Cortex of kidney (tissue), 1 donor: ENCODE measurements at places on chromosomes 5 and 9.

DNA sequence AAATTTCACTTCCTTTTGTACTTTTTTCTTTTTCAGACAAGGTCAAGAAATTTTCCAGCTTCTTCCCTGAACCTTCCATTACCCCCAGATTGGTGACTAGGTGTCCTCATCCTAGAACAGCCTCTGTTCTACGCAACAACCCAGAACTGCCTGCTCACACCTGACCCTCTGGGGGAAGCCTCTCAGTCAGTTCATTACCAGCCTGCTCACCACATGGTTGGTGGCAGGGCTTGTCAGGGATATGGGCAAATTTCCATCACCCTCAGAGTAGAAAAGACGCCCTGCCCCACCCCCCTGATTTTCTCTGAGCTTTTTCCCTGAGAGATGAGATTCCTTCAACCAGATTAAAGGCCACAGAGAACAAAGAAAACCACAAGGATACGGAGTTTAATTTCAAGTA is 5.3 kb upstream of the CFAP95 start:
- DNase-seq, result no peak

DNA sequence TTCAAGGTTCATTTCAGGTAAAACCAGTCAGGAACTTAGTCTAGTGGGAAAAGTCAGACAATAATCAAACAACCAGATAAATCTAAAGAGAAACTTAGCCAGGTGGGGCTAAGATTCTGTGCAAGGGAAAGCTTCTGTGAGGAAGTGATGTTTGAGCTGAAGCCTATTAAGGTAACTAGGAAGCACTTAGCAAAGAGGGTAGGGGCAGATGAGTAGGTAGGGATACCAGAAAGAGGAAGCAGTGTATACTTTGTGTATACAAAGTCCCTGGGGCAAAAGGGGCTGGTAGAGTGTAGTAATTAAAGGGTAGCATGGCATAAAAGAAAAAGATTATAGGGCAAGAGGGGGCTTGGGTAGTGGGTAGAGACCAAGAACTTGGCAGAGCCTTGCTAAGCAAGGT is 3.6 kb upstream of the SPATA24 start:
- no peak for DNase-seq

DNA sequence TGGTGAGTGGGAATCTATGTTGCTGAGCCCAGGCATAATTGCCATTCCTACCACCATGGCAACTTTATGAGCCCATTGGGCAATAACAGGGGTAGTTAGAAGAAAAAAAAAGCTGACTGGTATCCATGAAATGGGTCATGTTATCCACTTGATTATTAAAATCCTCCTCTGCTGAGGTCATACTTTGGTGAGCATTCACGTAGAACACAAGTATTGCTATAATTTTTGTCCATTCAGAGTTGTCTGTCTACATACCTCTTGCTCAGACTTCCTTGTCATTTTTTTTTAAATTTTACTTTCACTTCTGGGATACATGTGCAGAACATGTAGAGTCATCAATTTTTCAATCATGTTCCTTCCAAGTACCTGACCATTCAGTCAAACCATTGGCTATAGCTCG is 780.8 kb upstream of the ARRDC3 start:
- no peak for DNase-seq

GRCh38 chr5:163612358-163613149 is 107.1 kb downstream of the MAT2B start:
- DNase-seq, result no peak

DNA sequence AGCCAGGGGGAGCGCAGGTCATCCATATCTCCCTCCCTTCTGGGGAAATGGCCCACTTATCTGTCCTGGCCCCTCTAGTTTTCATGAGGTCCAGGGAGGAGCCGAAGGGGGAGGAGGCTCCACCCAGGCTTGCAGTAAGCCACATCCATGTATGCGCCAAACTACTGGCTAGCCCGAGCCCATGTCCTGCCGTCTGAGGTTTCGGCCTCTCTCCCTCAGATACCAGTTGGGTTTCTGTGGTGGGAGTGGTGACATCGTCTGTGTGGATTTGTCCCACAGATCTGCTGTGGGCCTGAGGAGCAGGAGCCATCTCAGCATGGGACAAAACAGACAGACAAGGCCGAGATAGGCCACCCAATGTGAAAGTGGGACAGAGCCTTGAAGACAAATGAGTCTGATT is 78.3 kb upstream of the ORM1 start:
- DNase-seq, result no peak

- DNase-seq, result no peak
These were observed 53.4 kb downstream of the INIP start for GRCh38 chr9:112664531-112664930.

GRCh38 chr5:104540448-104540847 is 977.9 kb upstream of the NUDT12 start:
- no peak for DNase-seq

GRCh38 chr9:100014846-100015245 is 84.0 kb downstream of the ERP44 start:
- no peak for DNase-seq

DNA sequence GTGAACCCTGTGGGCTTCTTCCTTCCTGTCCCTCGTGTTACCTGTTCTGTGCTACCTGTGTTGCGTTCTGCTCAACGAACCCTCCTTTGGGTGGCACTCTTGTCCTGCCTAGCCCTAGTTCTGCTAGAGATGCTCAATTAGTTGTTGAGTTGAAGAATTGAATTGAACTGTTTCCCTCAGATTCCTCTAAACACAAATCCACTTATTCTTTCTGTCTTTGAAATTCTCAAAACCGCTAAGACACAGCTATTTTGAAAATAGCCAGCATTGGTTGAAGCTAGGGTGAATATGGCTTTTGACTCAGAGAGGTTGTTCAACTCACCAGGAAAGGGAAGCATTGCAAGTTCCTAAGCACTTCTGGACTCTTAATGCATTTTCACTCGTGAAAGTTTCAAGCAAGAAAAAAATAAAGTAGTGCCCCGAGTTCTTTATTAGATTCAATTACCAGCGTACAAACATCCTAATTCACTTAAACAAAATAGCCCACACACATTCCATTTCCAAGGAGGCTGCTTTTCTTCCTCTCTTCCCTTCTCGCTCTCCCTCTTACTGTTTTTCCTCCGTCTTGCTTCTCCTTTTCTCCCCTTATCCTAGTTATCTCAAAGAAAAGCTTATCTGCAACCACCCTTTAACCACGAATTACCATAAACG is 642 bp upstream of the ITGA1 start:
- DNase-seq, result no peak

DNA sequence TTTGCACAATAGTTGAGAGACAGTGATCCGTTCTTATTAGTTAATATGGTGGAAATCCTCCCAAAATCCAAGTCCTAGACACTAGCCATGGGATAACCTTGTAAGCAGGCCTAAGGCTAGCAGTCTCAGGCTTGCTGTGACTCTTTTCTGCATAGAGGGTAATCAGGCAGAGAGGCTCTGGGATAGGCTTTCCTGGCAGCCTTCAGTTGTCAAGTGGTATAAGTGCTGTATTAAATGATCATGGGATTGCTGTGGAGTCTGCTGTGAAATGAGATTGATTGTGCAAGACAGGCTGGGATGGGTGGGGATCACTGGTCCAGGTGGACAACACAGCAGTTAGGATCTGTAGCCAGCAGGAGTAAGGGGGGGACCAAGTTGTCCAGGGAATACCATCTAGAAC is 416.4 kb downstream of the TLE4 start:
- no peak for DNase-seq

- DNase-seq, result no peak
These were observed 174.0 kb downstream of the IRX2 start for GRCh38 chr5:2577312-2578036.

GRCh38 chr9:107373809-107374208 is 90.7 kb downstream of the RAD23B start:
- no peak for DNase-seq

- DNase-seq, result no peak
These were observed 141.8 kb downstream of the FAM174A start for GRCh38 chr5:100676817-100677631.

- no peak for DNase-seq
These were observed 7.3 kb upstream of the CTSV start for GRCh38 chr9:97046228-97046627.

DNA sequence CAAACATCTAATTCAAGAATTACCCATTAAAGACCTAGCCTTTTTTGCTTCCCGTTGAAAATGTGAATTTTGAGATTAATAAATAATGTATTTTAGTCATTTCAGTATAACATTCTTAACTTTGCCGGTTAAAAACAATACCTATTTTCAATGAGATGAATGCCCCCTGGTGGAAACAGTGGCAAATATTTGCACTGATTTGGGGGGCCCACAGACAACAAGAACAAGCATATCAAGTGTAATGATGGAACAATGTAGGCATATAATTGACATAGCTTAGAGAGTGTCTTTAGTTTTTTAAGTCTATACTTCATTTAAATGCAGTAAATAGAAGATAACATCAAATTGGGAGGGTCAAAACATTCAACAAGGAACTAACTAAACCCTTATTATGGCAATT is 111.9 kb downstream of the NTRK2 start:
- no peak for DNase-seq

- no peak for DNase-seq
These were observed 115.5 kb downstream of the SH3GL2 start for GRCh38 chr9:17694336-17694735.

GRCh38 chr5:53476531-53477480 is 3.6 kb upstream of the FST start:
- DNase-seq, result no peak

- DNase-seq, result no peak
These were observed 20.3 kb downstream of the QSOX2 start for GRCh38 chr9:136225366-136225747.

DNA sequence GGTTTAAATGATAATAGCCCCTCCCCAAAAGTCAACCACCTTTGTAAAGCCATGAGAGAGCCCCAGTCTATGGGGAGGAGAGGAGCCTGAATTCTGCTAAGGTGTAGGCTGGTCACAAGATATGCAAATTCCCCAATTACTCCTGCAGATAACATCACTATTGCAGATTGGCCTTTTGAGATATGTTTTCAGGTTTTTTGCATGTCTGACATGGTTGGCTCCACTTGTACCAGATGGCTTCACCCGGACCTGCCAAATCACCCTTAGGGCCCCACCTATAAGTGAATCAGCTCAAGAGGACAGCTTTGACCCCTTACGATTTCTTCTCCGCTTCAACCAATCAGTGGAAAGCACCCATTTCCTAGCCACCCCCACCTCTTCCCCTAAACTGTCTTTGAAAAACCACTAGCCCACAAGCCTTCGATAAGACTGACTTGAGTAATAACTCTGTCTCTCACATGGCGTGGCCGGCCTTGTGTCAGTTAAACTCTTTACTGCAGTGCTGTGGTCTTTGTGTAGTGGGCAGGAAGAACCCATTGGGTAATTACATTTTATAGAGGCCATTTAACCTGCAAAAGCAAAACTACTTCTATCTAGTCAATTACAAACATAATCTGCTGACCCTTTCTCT is 69.7 kb downstream of the PRLR start:
- DNase-seq, result no peak

- DNase-seq, result no peak
These were observed 129.3 kb upstream of the IER5L start for GRCh38 chr9:129307227-129307970.

- no peak for DNase-seq
These were observed 236.3 kb downstream of the NSG2 start for GRCh38 chr5:174281855-174282254.

GRCh38 chr9:87581513-87581912 is 83.8 kb downstream of the DAPK1 start:
- DNase-seq, result no peak

DNA sequence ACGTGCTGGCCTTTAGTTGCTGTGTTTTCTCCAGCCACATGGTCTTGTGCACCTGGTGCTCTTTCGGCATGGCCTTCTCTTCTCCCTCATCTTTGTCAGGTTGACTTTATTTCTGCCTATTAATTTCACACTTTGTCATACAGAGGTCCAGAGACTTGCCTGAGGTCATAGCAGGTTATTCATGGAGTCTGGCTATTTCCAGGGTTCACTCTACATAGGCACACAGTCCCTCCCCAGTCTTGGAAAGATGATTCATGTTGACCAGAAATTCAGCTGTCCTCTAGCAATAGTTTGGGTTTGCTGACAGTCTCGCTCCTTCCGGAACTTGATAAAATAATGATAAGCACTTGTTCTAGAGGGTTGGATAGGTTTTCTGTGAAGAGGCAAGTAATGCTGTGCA is 81.6 kb downstream of the ARHGAP26 start:
- DNase-seq, result no peak

DNA sequence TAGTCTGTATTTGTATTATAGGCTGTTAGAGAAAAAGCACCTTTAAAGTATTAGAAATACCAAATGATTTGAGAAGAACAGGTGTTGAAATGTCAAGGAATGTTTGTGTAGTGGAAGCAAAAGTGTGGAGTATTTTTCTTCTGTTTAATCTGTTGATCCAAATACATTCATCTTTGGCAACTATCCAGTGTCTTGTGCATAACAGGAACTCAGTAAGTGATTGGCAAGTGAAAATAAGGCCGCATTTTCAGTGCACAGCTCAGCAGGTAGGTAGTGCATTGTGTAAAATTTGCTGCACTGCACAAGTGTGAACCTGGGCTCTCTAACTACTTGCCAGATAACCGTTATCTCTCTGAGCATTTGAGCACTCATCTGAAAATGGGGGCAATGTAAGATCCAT is 61.8 kb downstream of the CHSY3 start:
- DNase-seq, result no peak

GRCh38 chr5:142544071-142544753 is 141.7 kb downstream of the FGF1 start:
- no peak for DNase-seq

- no peak for DNase-seq
These were observed at the start of gene DNM1 for GRCh38 chr9:128203024-128203706. Gene DNM1 (plus strand): TSS chr9:128203379. CDS start chr9:128203471, 92 bp downstream.

DNA sequence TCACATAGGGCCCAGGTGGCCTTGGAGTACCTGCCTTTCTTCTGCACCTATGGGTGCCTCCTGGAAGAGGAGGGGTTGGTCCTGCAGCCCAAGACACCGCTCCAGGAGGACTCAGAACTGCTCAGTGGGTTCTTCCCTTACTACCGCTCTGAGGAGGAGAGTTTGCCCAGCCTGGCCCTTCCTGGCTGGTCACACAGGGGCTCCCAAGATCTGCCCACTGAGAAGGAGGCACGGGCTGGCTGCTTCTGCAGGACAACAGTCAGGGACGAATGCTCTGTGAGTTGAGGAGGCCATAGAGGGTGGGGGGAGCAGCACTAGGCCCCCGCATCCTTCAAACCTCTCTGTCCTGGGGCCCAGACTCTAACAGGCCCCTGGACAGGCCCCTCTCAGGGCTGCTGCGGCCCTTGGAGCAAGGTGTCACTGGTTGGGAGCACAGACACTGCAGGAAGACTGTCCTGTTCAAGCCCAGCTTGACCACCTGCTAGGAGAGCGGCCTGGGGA is 9.9 kb upstream of the SLC25A48 start:
- DNase-seq, result no peak

- DNase-seq, result no peak
These were observed 11.0 kb downstream of the RNF145 start for GRCh38 chr5:159198063-159199036.

- no peak for DNase-seq
These were observed 19.7 kb upstream of the TERT start for GRCh38 chr5:1314564-1314982.

- no peak for DNase-seq
These were observed 33.2 kb upstream of the SNX2 start for GRCh38 chr5:122741681-122742080.
